ENCODE measurements at places on chromosomes 2 and 18.

GRCh38 chr2:106596844-106597243, 109.7 kb downstream of the CD8B2 start:
- no peak for DNase-seq

DNA sequence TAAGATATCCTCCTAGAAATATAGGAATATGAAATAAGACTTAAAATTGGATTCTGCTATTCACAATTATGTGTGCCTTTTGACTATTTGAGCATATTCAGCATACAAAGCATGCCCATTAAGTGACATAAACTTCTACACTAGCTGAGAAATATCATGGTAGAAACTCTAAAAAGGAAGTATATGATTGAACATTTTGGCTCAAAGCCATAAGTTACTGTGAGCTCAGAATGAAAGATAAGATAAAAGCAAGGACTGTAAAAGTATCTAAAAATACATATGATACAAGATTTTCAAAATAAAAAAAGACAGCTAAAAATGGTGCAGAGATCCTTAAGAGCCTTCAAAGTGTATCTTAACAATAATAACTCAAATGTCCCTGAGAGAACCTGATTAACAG, 340.5 kb upstream of the SLC39A10 start:
- no peak for DNase-seq

GRCh38 chr2:190678444-190679162, 29.7 kb downstream of the NAB1 start:
- DNase-seq, result no peak

DNA sequence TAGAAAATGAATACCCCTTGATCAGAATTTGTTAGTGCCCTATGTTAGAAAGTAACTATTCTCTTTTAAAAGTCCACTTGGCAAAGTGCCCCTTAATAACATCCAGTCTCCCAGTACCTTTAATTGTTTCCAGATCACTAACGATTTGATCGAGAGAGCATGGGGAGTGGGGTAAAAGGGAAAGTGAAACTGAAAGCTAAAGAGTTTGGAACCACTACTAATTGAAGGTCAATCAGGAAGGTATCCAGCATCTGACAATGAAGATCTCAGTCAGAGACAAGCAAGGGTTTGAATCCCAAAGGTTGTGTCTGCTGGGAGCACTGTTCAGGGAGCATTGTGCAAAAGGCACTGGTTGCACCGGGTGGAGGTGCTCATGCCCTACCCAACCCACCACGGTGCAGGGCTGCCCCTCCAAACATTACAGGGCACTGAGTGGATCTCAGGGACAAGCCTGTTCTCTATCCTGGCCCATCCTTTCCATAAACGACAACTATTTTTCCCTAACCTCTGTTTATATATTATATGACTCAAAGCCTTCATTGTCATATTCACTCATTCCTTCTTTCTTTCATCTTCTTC, 14.6 kb upstream of the RIT2 start:
- DNase-seq, result no peak

- no peak for DNase-seq
These were observed 124.5 kb downstream of the MIB1 start for GRCh38 chr18:21865043-21865442.

All from D341Med (cell line).